ENCODE measurements at places on chromosomes 11 and 22. TPM values are rescaled to one million over a fixed set of nuclear protein-coding genes. Genes with fewer than 3 reads are reported as not detected.

- H3K36me3 ChIP-seq = no peaks in the 10 kb centered on the region
- H3K27me3 ChIP-seq = no peaks in the 10 kb centered on the region
- no peak for DNase-seq
- H3K27ac ChIP-seq = no peak overlapping the region
Measured at GRCh38 chr22:47692811-47693210, 930.4 kb downstream of the TBC1D22A start.

GRCh38 chr11:22957786-22958185 is 97.5 kb upstream of the CCDC179 start:
- no peak overlapping the region for H3K27ac ChIP-seq
- H3K36me3 ChIP-seq = no peaks in the 10 kb centered on the region
- H3K4me1 ChIP-seq = no peaks in the 10 kb centered on the region

- no peak overlapping the region for H3K4me3 ChIP-seq
- H3K36me3 ChIP-seq = no peaks in the 10 kb centered on the region
- no peaks in the 10 kb centered on the region for H3K27me3 ChIP-seq
- H3K27ac ChIP-seq = no peak overlapping the region
- no peaks in the 10 kb centered on the region for H3K4me1 ChIP-seq
Measured at GRCh38 chr11:7898666-7899283, 32.3 kb downstream of the OR10A6 start.

DNA sequence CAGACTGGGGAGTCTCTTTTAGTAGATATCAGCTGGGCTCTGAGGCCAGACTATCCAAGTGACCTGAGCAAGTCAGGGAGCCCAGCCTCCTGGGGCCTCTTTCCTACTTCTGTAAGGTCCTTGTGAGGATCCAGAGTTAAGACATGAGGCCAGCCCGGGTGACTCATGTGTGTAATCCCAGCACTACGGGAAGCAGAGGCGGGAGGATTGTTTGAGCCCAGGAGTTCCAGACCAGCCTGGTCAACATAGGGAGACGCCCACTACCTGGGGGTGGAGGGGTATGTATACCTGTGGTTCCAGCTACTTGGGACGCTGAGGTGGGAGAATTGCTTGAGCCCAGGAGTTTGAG is 36.9 kb upstream of the POLA2 start:
- H3K27ac ChIP-seq = no peak overlapping the region
- peaks cover 4% of the 10 kb centered on the region for H3K4me1 ChIP-seq
- no peak overlapping the region for H3K4me3 ChIP-seq
- H3K36me3 ChIP-seq = no peaks in the 10 kb centered on the region

ISX gene
- not detected for total RNA-seq

Measured in gastrocnemius medialis (tissue), 4 donors.